ENCODE measurements at places on chromosomes 2 and 18. TPM values are rescaled to one million over a fixed set of nuclear protein-coding genes. Genes with fewer than 3 reads are reported as not detected.

NT5DC4 gene
- total RNA-seq: not detected

DNA sequence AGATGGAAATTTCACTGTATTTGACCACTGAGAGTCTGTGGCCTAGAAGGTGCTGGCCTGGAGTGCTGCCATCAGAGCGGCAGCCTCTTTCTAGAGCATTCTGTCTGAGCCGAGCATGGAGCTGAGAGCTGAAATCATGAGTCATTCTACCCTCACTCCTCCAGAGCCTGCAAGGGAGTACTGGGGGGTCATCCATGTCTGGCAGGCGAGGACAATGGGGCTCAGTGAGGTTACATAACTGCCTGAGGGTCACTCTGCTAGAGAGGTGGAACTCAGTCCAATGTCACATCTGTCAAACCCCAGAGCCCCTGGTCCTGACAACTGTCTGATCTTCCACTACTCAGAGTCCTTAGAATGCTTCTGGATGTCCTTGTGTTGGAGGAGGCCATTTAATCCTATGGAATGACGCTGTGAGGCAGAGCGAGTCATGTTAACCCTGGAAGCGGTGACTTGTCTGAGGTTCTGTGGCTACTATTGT, 65.3 kb downstream of the HAUS1 start:
- DNase-seq: no peak

GRCh38 chr18:25223211-25223610, 128.8 kb downstream of the ZNF521 start:
- DNase-seq: no peak

DNA sequence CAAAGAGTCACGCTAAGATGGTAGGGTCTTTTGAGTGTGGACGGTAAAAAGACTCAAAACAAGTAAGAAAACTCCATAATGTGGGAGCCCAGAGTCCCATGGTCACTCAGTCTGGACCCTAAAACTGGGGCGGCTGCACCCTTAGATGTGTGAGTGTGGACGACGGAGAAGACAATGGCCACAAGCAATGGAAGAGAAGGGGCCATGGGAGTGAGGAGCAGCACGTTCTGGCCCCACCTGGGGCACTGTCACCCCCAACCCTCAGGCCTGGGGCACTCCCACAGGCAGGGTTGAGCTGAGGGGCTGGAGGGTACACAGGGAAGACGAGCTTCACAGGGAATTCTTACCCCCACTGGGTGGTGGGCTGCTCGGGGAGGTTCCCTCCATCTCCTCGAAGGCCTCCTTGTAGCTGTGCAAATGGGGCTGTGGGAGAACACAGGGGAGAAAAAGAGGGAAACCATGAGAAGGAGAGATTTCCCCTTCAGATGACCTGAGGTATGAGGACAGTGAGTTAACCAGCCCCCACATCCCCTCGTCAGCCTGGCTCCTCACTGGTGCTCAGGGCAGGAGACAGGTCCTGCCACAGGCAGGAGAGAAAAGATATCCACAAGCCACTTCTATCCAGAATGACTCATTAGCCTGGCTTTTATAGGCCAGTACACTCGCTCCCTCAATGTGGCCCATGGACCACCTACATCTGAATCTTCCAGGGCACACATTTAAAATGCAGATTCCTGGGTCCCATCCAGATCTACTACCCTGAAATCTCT, 167.9 kb downstream of the TNS1 start:
- DNase-seq: no peak

SLC40A1 gene
- 212 TPM for total RNA-seq

PSMD14 gene
- 37.8 TPM for total RNA-seq
